Neural progenitor cell (in vitro differentiated cells): ENCODE measurements at places on chromosomes 5 and 9. TPM values are rescaled to one million over a fixed set of nuclear protein-coding genes. Genes with fewer than 3 reads are reported as not detected.

ANKRD18B gene
- total RNA-seq: 10.3 and 14.7 TPM in 2 replicates

YIPF5 gene
- 48.3 and 65.6 TPM in 2 replicates for total RNA-seq

DNA sequence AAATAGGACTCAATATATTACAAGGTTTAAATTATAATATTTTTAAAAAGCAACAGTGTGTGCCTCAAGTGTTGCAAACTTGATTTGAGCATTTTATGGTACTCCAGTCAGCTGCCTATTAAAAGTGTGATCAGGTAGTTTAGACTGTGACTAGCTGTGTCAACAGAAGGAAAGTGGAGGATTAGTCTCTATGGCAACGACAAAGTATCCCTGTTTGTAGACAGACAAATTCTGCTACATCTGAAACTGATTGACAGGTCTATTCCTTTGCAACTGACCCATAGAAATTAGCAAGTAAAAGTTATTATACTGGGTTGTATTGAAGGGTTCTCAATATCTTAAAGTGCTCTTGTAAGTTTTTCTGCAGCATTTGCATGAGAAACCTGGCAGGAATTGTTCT, 249.8 kb upstream of the ARRDC3 start:
- H3K27ac ChIP-seq: no peak overlapping the region
- H3K27me3 ChIP-seq: no peaks in the 10 kb centered on the region
- H3K4me1 ChIP-seq: peaks cover 9% of the 10 kb centered on the region
- H3K4me3 ChIP-seq: no peak overlapping the region

ZBED3 gene
- 0.36 and 1.2 TPM in 2 replicates for total RNA-seq

- H3K27me3 ChIP-seq: no peaks in the 10 kb centered on the region
- no peak for DNase-seq
- no peak overlapping the region for H3K27ac ChIP-seq
- no peaks in the 10 kb centered on the region for H3K36me3 ChIP-seq
- H3K4me1 ChIP-seq: no peaks in the 10 kb centered on the region
These were observed 10.9 kb downstream of the NME5 start for GRCh38 chr5:138128334-138128733.

DNA sequence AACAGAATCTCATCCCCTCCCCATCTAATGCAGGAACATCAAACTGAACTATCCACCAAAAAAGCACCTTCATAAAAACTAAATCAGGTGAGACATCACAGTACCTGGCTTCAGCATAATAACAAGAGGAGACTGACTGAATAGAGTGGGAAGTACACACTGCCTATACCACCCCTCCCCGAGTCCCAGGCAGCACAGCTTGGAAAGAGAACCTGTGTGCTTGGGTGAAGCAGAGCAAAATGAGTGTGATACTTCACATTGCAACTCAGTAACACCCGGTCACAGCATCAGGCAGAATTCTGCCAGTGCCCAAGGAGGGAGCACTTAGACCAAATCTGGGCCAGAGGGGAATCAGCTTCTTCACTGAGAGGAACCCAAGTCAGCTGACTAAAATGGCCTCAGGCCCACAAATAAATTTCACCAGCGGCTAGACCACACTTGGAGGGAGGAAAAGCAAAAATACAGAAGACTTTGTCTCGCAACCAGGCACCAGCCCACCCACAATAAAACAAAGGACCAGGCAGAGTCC, 69.3 kb upstream of the OR2K2 start:
- no peak for DNase-seq
- H3K27me3 ChIP-seq: no peaks in the 10 kb centered on the region
- no peak overlapping the region for H3K27ac ChIP-seq
